Lung (tissue), 17 donors: ENCODE measurements at places on chromosomes 7 and 10. TPM values are rescaled to one million over a fixed set of nuclear protein-coding genes. Genes with fewer than 3 reads are reported as not detected.

DNA sequence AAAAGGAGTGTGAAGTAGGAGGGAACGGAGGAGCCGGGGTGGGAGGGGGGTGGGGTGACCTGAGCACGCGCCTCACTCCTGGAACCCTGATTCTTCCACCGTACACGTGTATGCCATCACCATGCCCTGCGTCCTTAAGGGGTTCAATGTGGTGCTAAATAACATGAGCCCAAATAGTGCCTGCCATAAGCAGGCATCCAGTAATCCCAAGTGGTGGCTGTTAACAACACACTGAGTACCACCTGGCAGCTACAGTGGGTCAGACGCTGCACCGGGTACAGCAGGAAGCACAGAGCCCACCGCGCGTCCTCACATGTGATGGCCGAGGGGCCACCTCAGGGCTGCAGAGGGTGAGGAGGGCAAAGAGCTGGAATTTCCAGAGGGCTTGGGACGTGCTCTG, 81.9 kb downstream of the PTPRN2 start:
- no peak for DNase-seq

DNA sequence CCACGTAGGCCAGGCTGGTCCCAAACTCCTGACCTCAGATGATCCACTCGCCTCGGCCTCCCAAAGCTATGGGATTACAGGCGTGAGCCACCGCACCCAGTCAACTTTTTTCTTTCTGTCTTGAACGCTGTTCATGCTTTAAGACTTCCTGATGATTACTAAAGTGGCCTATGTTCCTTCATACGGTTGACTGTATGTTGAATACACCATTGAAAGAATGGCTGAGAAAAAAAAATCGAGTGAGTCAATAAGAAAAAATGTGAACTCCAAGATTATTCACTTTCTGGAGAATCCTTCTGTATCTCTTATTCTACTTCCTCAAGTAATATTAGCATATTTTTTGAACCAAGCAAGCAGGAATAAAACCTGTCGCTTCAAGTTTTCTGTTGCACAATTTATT, 955.0 kb downstream of the GATA3 start:
- no peak for DNase-seq

DNA sequence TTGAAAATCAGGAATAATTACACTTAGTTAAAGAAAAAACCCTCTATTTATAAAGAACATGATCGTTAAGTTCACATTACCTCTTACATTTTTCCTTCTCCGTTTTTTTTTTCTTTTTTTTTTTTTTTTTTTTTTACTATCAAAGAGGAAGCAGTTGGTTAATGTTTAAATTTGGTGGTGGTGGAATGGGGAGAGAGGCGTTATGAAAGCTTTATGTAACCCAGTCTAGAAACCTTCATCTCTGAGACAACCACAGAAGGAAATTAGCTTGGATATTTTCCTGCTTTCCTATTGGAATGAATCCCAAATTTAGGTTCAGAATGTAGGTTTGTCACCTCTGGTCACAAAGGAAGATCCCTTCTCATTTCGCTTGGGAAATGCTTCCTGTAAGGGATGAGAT, 31.5 kb upstream of the LHFPL3 start:
- DNase-seq = peak; percentile 1

DNA sequence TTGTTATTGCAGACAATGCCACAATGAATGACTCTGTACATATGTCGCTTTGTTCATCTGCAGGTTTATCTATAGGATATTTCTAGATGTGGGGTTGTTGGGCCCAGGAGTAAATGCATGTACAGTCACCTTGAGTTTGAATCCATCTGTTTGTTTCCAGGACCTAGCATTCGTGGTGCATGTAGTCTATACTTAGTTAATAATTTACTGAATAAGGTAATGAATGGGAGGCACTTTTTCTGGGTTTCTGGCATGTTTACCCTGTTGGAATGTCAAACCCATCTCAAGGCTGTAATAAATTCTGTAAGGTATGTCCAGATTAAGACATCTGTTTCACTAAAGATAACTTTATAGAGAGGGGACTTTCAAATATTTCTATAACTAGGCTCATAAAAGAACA, 23.5 kb downstream of the HECTD2 start:
- DNase-seq = no peak

- DNase-seq = peak; percentile 74
These were observed 1.2 kb upstream of the HOXA2 start for GRCh38 chr7:27103489-27104226.

GRCh38 chr10:71472912-71473311, 76.2 kb downstream of the CDH23 start:
- no peak for DNase-seq

- DNase-seq = no peak
These were observed 68.4 kb upstream of the PRPS1L1 start for GRCh38 chr7:18096087-18096486.

DNA sequence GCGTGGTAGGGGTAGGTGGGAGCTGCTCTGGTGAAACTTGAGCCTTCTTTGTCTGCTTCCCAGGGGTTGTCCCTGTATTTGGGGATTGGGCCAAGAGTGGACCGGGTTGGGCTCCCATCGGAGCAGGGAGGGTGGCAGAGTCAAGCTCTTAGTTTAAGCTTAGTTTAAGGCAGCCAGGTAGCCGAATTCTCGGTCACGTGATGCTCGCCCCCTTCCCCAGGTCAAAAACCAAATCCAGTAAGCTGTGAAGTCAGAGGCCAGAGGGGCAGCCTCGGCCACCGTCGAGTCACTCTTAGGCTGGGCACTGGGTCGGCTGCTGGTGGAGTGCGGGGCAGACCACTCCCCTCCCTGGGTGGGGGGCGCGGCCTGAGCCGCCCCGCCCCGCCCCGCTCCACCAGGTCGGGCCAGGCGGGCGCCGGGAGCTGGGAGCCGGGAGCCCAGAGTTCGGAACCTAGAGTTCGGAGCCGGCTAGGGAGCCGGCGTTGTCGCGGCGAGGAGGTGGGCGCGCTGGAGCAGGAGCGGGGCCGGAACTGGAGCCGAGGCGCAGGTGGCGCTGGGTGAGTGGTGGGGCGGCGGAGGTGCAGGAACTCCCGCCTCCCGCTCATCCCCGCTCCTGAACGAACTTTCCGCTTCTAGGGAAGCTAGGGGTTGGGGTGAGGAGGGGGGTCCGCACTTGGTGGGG, 2.8 kb upstream of the LZTS2 start:
- peak; percentile 29 for DNase-seq

DNA sequence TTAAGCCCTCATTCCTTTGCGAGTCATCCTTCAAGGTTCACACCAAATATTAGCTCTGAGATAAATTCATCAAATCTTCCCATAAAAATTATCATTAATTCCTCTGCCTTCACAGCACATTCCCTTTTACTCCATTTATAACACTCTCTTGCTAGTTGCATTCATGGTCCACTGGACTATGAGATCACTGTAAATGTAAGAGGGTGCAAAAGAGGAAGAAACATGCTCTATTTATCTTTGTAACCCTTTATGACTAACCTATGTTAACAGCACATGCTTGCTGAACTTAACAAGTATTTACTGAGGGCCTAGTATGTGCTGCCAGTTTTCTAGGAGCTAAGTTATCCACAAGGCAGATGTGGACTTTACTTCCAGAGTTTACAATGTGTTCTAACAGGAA, 86.7 kb upstream of the TMEM168 start:
- DNase-seq = no peak

- DNase-seq = peak; percentile 71
These were observed 247.3 kb downstream of the ETV1 start for GRCh38 chr7:13742126-13742525.

DNA sequence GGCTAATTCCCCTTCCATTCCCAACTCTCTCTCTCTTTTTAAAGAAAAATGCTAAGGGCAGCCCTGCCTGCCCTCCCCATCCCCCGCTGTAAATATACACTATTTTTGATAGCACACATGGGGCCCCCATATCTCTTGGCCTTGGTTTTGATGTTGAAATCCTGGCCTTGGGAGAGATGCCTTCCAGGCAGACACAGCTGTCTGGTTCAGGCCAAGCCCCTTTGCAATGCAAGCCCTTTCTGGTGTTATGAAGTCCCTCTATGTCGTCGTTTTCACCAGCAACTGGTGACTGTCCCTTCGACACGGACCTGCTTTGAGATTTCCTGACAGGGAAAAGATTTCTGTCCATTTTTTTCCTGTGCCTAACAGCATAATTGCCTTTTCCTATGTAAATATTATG, 3.0 kb downstream of the ADRA2A start:
- peak; percentile 55 for DNase-seq

DNA sequence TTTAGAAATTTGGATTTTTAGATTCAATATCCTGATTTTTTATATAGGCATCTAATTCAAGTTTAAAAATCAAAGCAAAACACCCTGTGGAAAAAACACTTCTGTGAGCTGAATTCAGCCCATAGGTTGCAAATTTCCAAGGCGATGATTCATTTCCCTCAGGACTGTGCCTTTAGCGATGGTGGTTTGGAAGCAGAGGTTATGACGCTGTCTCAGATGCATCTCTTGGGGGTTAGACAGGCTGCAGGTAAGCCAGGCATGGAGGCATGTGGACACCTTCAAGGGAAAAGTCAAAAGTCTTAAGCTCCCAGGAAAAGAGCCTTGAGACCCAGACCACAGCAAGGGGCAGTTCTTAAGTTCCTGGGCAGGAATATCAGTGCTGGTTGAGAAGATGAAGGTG, 9.5 kb upstream of the FRA10AC1 start:
- no peak for DNase-seq

GRCh38 chr10:52895059-52895458, 122.5 kb upstream of the MBL2 start:
- DNase-seq = no peak

DNA sequence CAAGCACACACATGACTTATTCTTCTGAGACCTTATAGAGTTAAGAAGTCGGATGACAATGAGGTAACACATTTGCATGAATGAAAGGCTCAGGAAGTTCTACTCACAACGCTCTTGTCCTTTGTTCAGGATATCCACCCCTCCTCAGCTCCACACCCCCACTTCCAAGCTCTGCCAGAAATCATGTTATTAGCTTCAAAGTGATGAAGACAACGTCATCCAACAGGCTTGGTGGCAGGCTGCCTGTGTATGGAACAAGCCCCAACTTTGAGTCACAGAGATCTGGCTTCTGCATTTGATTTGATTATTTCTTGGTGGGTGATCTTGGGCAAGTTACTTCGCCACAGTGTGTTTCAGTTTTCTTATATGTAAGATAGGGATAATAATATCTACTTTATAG, 12.4 kb upstream of the BMPER start:
- DNase-seq = peak; percentile 57

Gene CLRN3
- 0.10 TPM for polyA plus RNA-seq

Gene DEPP1
- polyA plus RNA-seq = 48.3 TPM

Gene SP8
- not detected for polyA plus RNA-seq

Gene SHLD2
- polyA plus RNA-seq = 16.0 TPM

Gene CWF19L1
- polyA plus RNA-seq = 20.5 TPM

Gene PNLIPRP1
- polyA plus RNA-seq = 0.26 TPM

Gene OR6B1
- not detected for polyA plus RNA-seq
